ENCODE measurements at places on chromosomes 2 and 18. TPM values are rescaled to one million over a fixed set of nuclear protein-coding genes. Genes with fewer than 3 reads are reported as not detected.

DNA sequence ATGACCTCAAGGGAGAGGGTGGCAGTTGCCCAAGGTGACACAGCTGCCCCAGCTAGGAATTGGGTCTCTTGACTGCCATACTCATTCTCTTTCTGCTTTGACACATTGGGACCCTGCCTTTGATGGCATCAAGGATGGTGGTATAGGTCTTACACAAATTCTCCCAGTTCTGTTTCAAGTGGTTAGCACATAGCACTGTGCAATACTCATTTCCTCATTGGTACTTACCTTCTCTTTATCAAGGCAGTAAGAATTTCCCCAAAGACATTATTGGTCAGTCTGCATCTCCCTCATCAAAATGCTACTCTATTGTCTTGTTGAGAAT, 35.9 kb upstream of the CCDC93 start:
- DNase-seq, result no peak

DNA sequence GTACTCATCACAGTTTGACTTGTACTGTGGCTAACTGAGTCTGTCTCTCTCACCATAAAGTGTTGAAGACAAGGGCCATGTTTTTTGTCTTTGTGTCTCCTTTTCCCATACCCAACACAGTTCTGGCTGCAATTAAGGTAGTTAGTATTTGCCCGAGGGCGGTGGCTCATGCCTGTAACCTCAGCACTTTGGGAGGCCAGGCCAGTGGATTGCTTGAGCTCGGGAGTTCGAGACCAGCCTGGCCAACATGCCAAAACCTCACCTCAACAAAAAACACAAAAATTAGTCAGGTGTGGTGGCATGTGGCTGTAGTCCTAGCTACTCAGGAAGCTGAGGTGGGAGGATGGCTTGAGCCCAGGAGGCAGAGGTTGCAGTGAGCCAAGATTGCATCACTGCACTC, 6.9 kb upstream of the KIF3C start:
- peak; percentile 41 for DNase-seq

GRCh38 chr2:60052601-60053000, 500.9 kb downstream of the BCL11A start:
- no peak for DNase-seq

GRCh38 chr2:190634381-190634780, 14.5 kb upstream of the NAB1 start:
- no peak for DNase-seq

- DNase-seq, result no peak
Measured at GRCh38 chr2:176419591-176420071, 150.4 kb downstream of the MTX2 start.

DNA sequence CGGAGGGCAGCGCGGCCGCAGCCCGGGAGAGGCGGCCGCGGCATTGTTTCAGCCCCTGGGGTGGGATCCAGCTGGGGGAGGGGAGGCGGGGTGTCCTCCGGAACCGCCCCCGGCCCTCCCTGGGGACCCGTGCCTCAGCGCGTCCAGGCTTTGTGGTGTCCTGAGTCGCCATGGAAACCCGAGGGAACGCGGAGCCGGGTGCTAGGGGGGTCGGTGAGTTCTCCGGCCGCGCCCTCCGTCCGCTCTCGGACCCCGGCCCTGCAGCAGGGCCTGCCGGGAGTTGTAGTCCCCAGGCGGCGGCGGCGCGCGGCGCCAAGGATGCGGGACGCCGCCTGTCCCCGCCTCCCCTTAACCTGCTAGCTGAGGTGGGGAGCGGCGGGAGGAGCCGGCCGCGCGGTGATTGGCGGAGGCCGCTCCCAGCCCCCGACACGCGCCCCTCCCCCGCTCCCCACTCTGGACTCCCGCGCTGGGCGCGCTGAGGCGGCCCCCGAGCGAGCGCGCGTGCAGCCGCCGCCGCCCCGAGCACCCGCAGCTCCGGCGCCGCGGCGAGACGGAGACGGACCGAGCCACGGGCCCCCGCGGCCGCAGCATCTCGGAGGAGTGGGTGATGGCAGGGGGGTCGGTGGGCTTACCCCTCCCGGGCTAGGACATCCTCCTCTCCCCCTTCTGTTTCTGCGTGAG, at the start of gene DPYSL5:
Gene DPYSL5 (plus strand): TSS at position 478 of the 681 bp plus-strand sequence. CDS start 50,368 bp downstream, outside the sequence.
- DNase-seq, result no peak

GRCh38 chr2:100834221-100834620, 14.3 kb downstream of the NPAS2 start:
- no peak for DNase-seq

GRCh38 chr2:166516712-166517303, 22.8 kb upstream of the SCN7A start:
- no peak for DNase-seq

DNA sequence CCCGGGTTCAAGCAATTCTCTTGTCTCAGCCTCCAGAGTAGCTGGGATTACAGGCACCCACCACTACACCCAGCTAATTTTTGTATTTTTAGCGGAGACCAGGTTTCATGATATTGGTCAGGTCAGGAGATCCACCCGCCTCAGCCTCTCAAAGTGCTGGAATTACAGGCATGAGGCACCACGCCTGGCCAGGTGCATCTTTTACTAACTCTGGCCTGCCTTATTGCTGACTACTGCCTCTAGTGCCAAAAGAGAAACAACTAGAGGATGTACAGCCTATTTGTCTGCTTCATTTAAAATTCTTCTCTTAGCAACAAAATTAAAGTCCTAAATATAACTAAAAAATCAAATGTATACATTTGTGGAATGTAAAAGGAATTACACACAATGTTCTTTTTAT, 115.4 kb downstream of the BMPR2 start:
- no peak for DNase-seq

- DNase-seq, result no peak
Measured at GRCh38 chr18:44536046-44536445, 144.6 kb upstream of the SETBP1 start.

- DNase-seq, result no peak
Measured at GRCh38 chr2:181174611-181175580, 194.5 kb downstream of the UBE2E3 start.

GRCh38 chr2:7672027-7672684, 754.9 kb downstream of the RNF144A start:
- no peak for DNase-seq

DNA sequence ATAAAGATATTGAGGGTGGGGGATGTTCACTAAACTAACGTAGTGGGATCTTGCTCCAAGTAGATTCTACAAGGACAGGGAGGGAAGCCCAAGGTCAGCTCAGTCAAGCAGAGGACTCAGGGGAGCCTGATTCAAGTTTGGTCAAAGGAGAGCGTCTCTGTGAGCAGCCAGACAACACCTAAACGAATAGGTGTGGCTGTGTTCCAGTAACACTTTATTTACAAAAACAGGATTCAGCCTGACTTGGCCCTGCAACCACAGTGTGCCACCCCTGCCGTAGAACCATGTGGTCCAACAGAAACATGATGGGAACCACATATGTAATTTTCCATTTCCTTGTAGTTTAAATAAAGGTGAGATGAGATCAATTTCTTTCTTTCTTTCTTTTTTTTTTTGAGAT, 18.1 kb upstream of the FZD5 start:
- DNase-seq, result no peak

DNA sequence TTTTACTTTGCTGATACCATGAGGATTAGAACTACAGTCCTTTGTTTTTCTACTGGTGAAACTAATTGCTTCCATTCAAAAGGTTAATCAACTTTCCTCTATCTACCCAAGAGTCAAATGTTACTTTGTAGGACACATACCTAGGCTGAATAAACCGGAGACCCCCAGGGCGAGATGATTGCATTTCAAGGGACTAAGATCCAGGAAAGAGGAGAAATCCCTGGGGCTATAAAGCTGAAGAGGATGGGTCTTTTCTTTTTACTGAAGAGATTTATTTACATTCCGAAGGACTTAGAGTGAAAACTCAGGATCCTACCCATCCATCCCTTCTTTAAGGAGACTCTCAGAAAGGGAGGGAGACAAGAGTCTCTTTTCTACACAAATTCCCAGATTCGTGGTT, 331.9 kb downstream of the CDH19 start:
- no peak for DNase-seq

DNA sequence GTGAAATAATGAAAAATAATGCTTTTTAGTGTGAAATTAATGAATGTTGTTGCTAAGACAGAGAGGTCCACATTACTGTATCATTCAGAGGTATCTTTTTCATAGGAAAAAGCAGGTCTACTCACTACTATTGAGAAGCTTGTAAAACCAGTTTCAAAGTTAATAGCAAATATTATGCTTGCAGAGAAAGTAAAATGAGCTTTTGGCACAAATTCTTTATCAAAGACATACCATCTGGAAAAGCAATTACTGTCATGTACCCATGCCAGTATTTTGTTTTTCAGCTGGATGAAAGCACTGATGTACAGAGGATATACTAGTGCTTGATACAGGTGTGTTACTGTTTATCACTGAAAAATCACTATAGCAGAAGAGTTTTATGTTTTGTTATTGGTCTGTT, 77.5 kb downstream of the NCOA1 start:
- no peak for DNase-seq

DNA sequence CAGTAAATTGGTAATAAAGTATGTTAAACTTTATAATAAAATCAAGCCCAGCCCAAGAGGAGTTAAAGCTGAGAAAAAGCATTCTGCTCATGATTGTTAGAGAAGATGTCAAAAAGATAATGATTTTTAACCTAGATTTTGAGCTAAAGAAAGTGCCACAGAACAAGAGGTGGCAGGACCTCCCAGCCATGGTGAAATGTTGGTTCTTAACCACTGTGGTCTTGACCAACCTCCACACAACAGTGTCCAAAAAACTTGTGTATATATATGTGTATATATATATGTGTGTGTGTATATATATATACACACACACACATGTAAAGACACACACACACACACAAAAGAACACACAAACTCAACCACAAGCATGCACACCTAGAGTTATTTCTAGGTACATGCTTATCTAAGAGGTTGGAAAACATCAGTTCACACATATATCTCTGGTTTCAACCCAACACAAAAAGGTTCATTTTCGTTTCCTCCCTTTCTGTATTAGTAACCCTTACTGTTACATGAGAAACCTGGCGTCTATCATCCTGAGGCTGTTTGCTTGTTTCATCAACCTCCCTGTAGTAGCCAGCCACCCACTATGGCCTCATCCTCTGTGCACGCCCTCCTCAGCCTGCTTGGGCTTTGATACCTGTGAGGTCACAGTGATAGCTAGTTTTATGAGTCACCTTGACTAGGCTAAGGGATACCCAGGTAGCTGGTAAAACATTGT, 631.8 kb upstream of the ID2 start:
- no peak for DNase-seq

DNA sequence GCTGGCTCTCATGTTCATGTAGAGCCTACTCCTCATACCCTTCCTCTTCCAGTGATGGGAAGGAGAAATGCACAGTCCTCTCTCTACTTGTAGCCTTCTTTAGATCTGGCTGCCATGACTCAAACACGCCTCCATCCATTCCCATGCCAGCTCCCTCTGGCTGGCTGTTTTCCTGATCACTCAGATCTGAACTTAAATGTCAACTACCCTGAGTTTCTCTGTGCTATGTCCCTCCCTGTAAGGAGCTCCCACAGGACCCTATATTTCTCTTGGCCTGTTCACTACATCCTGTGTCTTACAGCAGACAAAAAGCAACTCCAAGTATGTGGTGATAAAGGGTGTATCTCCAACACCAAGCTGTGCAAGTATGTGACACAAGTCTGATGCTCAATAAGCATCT, 152.4 kb downstream of the TCF4 start:
- DNase-seq, result no peak

DNA sequence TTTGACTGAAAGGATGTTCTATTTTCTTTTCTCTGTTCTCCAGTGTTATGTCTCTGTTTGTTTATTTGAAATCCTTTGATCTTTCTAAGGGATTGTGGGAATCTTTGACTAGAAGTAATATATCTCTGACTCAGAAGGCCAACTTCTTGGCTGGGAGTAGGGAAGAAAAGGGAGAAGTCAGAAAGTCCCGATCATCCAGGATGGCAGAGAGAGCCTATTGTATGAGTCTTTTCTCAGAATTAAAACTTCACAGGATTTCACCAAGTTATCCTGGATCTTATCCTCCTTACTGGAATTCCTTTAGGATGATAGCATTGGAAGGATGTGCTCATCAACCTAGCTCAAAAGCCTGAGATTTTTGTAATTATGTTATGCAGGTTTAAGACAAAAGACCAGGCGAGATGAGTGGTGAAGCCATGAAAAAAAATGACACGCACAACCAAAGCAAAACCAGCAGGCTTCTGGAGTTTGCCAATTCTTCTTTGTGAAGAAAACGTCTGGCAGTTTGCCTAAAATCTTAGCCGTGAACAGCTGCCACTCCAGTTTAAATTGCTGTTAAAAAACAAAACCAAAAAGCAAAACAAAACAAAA, 383.6 kb upstream of the SMIM21 start:
- DNase-seq, result no peak

DNA sequence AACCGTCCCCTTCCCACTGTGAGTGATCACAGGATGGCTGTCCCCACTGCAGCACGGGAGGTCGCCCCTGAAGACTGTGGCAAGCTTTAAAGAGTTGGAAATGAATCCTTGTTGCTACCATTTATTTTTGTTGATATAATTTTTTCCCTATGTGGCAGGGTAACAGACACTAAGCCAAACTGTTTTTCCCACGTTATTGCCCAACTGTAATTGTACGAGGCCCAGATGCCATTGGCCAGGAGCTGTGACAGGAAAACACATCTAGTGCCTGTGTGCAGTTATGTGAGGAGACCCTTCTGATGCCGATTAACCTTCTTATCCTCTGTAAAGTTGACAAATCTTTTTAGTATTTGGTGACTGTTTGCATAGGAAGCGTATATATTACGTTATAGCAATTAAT, 44.2 kb downstream of the MRPS9 start:
- DNase-seq, result no peak

- no peak for DNase-seq
Measured at GRCh38 chr18:63271881-63272299, 47.7 kb downstream of the BCL2 start.

DNA sequence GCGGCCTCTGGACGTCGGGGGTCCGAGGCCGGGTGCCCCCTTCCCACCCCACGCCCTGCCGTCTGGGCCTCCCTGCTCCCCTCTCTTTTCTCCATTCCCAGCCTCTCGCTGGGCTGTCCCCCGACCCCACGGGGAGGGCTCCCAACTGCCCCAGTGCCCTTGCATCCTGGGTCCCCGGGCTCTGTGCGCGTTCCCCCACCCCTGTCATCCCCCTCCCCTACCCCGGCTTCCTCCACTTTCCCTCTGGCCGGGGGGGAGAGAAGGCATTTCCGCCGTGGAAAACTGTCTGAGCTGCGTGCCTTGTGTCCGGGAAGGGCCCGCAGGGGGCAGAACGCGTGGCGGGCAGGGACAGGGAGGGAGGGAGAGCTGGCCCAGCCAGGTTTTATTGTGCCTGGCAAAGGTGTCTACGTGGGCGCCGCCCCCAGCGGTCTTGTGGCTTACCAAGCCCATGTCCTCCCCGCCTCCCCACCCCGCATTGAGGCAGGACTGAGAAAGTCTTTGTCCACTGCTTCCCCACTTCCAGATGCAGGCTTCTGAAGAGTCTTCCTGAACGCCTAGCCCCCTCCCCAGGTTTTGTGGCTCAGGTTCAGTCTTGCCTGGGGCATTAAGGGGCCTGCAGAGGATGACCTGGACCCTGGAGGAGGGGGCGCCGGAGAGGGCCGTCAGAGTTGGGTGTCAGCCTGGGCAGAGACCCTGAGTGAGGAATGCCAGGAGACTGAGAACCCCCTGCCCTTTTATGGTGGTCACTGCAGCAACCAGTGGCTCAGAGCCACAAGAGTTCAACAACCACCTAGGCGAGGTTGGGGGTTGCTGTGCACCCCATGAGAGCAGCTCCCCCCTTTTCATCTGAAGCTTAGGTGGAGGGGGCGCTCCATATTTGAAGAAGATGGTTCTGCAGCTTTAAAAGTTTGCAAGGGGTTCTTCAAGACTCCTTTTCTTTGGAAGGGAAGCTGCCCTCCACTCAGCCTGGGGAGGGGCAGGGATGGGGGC, 1.3 kb downstream of the ITM2C start:
- no peak for DNase-seq

ITGB6 gene
- 2.3 TPM for total RNA-seq

NMUR1 gene
- 0.10 TPM for total RNA-seq

SLC38A11 gene
- 0.18 TPM for total RNA-seq

POMC gene
- total RNA-seq, result not detected

ATOH8 gene
- total RNA-seq, result 2.7 TPM

All from chondrocyte (in vitro differentiated cells).